ENCODE measurements at places on chromosomes 11 and 22.

- no peak for DNase-seq
Observed at GRCh38 chr11:910044-910588, 494 bp downstream of the CHID1 start.

DNA sequence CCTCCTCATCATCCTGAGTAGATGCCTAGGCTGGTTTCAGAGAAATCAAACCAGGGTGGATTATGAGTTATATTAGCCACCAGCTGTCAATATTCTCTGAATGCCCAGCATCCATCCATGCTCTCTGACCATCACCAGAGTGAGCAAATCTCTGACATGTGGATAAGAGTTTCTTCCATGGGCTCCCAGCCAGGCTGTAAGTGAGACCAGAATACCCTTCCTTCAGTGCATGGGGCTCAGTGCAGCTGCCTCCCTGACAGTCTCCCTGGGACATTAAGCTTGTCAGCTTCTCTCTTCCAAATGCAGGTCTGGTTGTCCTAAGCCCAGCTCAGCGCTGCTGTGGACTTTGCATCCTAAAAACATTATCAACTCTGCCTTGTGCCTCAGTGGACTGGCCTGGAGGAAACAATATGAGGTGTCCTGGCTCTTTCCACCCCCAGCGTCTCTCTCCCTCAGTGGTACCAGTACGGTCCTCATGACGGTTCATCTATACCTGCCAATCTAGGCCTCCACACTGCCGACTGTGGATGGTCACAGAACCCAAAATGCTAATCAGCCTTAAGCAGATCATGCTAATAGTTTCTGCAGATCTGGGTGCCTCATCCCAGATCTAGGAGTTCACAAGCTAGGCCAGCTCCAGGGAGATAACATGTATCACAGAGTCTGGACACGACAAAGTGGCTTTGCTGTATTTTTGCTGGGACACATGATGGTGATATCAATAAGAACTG lies 41.6 kb upstream of the PRAME start:
- DNase-seq, result no peak

DNA sequence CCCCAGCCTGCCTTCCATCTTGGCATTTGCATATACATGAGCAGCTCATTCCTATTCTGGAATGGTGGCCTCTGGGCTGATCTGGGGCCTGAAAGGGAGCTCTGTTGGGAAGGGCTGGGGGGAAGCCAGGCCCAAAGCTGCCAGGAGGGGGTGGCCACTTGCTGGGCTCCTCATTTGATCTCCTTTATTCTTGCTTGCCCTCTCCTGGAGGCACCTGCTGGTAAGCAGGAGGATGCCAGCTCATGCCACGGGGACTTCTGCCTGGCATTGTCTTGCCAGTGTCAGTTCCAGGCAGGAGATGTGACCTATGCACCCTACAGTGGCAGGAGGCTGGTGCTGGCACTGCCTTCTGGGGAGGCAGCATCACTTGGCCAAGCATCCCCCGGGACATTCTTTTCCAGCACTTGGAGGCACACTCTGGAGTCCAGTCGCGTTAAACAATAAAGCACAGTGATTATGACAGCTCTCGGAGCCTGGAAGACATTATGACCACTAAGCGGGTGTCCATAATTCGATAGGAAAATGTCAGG lies 128.3 kb downstream of the NTM start:
- no peak for DNase-seq

DNA sequence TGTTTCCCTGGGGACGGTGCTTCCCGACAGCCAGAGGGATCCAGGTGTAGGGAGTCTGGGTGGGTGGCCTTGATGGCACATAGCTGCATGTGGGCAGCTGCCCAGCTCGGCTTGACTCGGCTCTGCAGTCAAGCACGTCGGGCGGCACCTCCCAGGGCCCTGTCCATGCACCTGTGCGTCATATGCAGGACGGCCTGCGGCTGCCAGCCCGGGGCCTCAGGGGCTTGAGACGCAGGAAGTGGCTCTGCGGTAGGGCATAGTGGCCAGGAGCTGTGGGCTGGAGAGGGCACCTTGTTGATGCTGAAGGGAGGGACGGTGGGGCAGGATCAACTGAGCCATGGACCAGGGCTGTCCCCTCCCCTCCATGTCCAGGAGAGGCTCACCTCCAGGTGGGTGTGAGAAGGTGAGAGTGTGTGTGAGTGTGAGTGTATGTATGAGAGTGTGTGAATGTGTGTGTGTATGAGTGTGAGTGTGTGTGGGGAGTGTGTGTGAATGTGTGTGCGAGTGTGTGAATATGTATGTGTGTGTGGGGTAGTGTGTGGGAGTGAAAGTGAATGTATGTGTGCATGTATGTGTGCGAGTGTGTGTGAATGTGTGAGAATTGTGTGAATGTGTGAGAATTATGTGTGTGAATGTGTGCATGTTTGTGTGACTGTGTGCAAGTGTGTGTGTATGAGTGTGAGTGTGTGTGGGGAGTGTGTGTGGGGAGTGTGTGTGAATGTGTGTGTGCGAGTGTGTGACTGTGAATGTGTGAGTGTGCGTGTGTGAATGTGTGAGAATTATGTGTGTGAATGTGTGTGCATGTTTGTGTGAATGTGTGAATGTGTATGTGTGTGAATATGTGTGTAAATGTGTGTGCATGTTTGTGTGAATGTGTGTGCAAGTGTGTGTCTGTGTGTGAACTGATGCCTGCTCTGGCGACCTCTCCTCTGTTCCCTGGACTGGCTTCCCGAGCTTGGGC lies 5.7 kb upstream of the SUN2 start:
- DNase-seq, result no peak

GRCh38 chr11:20363149-20363499 lies 390 bp upstream of the HTATIP2 start:
- DNase-seq, result no peak

- no peak for DNase-seq
Observed at GRCh38 chr11:76740772-76741171, 42.4 kb upstream of the TSKU start.

GRCh38 chr11:33160136-33160535 lies 1.1 kb downstream of the CSTF3 start:
- no peak for DNase-seq

- DNase-seq, result no peak
Observed at GRCh38 chr11:69359735-69360480, 66.0 kb downstream of the MYEOV start.

GRCh38 chr22:25390297-25391240 lies 171.1 kb downstream of the CRYBB2 start:
- no peak for DNase-seq

GRCh38 chr11:95157824-95158223 lies 68.2 kb downstream of the ENDOD1 start:
- no peak for DNase-seq

All from stimulated activated CD4-positive, alpha-beta T cell treated with anti-CD3 and anti-CD28 coated beads, TNF-alpha, amount 100 ng/mL, for 1 hour (primary cell).